Stimulated activated CD8-positive, alpha-beta memory T cell treated with anti-CD3 and anti-CD28 coated beads, Interleukin-2, amount 100 ng/mL, for 1 hour (primary cell): ENCODE measurements at places on chromosomes 6 and 20.

DNA sequence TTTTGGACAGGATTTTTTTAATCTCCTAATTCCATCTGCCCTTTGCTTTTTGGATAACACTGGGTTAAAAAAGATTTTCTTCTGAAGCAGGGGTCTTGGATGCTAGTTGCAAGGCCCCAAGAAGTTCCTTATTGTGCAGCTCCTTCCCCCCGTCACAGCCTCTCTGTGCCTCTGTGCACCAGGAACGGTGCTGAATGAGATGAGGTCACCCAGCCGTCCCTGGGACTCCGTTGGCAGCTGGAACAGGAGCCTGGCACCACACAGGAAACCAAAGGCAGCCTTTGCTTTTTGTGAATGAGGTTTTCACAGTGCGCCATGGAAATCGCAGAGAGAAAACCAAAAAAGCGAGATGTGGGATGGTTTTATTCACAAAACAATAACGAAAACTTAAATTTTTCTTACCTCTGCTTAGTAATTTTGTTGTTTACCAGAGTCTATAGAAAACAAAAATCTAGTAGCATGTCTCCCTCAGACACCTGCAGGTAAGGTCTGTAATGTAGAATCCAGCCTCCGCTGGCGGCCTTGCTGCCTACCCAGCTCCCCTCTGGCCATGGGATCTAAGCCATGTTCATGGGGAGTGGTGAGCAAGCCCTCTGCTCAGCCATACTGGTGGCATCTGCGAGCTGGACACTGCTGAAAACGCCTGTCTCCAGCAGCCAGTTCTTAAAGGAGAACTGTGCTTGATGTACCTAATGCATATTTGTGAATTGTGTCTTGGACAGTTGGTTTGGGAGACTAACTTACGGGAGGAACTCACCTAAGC, 40.4 kb upstream of the SYNJ2 start:
- no peak for DNase-seq

GRCh38 chr6:1386038-1386709, 3.2 kb upstream of the FOXF2 start:
- no peak for DNase-seq

GRCh38 chr6:38776515-38776914, 61.4 kb downstream of the DNAH8 start:
- no peak for DNase-seq

- no peak for DNase-seq
Measured at GRCh38 chr6:90118069-90118468, 178.6 kb downstream of the BACH2 start.

DNA sequence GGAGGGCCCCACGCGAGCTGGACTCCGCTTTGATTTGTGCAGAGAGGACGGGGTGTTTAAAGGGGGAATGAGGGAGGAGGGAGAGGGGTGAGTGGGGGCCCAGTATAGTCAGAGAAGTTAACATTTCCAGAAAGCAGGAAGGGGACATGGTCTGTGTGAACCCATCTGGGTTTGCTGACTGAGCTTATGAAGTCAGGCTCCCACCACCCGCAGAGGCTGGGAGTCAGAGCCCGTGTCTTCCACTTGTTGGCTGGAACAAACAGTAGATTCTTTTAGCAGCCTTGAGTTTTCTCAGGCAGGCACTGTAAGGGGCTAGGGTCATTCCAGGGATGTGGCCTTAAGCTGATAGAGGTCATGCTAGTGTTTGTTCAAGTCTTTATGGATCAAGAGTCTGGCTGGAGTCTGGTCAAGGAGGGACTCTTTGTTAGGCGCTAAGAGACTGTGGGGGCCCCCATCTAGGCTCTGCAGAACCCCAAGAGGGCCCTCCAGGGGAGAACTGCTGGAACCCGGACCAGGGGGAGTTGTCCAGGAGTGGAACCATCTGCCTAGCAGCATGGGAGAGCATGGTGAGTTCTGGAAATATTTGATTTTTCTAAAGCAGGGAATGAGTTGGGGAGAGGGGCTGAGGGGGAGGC, 31.1 kb upstream of the FOXQ1 start:
- no peak for DNase-seq
